Skeletal muscle tissue (tissue), 5 donors: ENCODE measurements at places on chromosomes 2 and 18. TPM values are rescaled to one million over a fixed set of nuclear protein-coding genes. Genes with fewer than 3 reads are reported as not detected.

The MRPS9 gene
- 23.5 TPM for total RNA-seq

The CD302 gene
- total RNA-seq, result 9.9 TPM

The SKOR2 gene
- not detected for total RNA-seq

The RGPD4 gene
- total RNA-seq, result not detected

The ZNG1B gene
- total RNA-seq, result 19.8 TPM

The NT5DC4 gene
- not detected for total RNA-seq

The LIPG gene
- 2.6 TPM for total RNA-seq

The CGREF1 gene
- total RNA-seq, result 2.1 TPM

The ZNF804A gene
- total RNA-seq, result under 0.01 TPM

The GPR155 gene
- total RNA-seq, result 3.1 TPM

The CYP26B1 gene
- 6.8 TPM for total RNA-seq

The PDK1 gene
- total RNA-seq, result 9.4 TPM

The PAX3 gene
- total RNA-seq, result 0.52 TPM

The CFC1 gene
- total RNA-seq, result not detected

The RGPD3 gene
- total RNA-seq, result 0.52 TPM

The ABCG8 gene
- total RNA-seq, result under 0.01 TPM

The ST6GAL2 gene
- total RNA-seq, result 3.1 TPM

The RIT2 gene
- total RNA-seq, result not detected

The PRSS56 gene
- total RNA-seq, result 1.0 TPM

The PLB1 gene
- total RNA-seq, result 1.0 TPM

The FMNL2 gene
- 15.7 TPM for total RNA-seq

The ASTL gene
- not detected for total RNA-seq

The GYPC gene
- total RNA-seq, result 238 TPM

The TANC1 gene
- 38.1 TPM for total RNA-seq

The DLX1 gene
- not detected for total RNA-seq

The MYO3B gene
- under 0.01 TPM for total RNA-seq

The SAP130 gene
- 3.1 TPM for total RNA-seq

The CCDC121 gene
- total RNA-seq, result 6.3 TPM

The GPR17 gene
- total RNA-seq, result 1.0 TPM

The RUFY4 gene
- not detected for total RNA-seq

The VSNL1 gene
- total RNA-seq, result 2.1 TPM

The CYBRD1 gene
- 89.2 TPM for total RNA-seq

The SPP2 gene
- not detected for total RNA-seq

The LYPD6 gene
- 2.1 TPM for total RNA-seq

The ATOH8 gene
- total RNA-seq, result 8.4 TPM

The CCDC68 gene
- 0.52 TPM for total RNA-seq

The PTGR3 gene
- total RNA-seq, result 12.5 TPM

The RAX gene
- total RNA-seq, result not detected

The TRPM8 gene
- total RNA-seq, result not detected

The GATA6 gene
- total RNA-seq, result 2.6 TPM

The LONRF2 gene
- 1.0 TPM for total RNA-seq

The DYSF gene
- 88.7 TPM for total RNA-seq

The C1GALT1C1L gene
- 1.0 TPM for total RNA-seq

The GULP1 gene
- 21.9 TPM for total RNA-seq

The VWC2L gene
- total RNA-seq, result 0.52 TPM

The PLCL1 gene
- total RNA-seq, result 12.5 TPM

The CIDEA gene
- 2.1 TPM for total RNA-seq

The ANKRD30B gene
- under 0.01 TPM for total RNA-seq

The ZNF396 gene
- 1.6 TPM for total RNA-seq

The INO80D gene
- 9.9 TPM for total RNA-seq

The CDK15 gene
- total RNA-seq, result 0.52 TPM
